HS-5 (cell line): ENCODE measurements at places on chromosomes 16 and 17.

DNA sequence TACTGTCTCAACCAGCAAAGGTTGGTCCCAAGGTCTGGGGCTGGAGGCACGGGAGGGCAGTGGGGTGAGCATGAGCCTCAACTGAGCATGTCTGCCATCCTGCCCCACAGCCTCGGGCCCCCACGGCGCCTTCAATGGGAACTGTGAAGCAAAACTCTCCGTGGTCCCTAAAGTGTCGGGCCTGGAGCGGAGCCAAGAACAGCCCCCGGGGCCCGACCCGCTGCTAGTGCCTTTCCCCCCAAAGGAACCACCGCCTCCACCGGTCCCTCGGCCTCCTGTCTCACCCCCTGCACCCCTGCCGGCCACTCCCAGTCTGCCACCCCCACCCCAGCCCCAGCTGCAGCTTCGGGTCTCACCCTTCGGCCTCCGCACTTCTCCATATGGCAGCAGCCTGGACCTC lies 4.2 kb downstream of the FBRS start:
- DNase-seq = no peak

- DNase-seq = no peak
These were observed 29.4 kb upstream of the GNA13 start for GRCh38 chr17:65085951-65086350.

DNA sequence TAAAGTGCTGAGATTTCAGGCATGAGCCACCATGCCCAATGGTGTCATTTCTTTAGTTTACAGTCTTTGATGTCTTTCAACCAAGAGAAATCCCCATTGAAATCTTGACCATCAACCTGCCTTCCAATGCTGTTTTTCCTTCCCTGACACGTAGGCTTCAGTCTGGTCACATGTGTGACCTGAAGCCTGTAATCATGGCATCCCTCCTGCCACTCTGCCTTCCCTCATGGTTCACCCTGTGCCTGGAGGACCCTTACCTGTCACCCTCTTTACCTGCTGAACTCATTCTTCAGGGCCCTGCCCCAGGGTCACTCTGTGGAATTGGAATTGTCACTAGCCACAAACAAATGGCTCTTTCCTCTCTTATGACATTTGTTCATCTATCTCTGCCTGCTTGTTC lies 18.1 kb upstream of the ARHGAP23 start:
- no peak for DNase-seq

DNA sequence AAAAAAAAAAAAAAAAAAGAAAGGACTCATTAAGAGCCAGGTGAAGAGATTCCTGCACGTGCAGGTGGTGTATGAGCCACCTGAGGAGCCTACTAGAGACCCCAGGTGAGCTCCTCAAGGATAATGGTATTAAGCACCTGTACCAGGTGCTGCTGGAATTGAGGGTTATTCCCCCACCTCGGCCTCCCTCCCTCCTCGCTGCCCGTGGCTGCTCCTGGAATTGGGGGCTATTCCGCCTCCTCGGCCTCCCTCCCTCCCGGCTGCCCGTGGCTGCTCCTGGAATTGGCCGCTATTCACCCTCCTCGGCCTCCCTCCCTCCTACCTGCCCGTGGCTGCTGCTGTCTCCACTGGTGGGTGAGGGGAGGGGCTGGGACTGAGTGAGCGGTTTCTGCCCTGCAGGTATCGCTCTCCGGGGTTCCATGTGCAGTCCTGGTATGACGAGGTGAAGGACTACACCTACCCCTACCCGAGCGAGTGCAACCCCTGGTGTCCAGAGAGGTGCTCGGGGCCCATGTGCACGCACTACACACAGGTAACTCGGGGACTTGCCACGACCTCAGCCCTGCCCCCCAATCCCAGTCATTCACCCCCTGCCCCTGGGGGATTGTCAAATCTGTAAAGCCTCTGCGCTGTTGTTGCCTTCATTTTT lies 29.3 kb downstream of the CRISPLD2 start:
- DNase-seq = no peak

DNA sequence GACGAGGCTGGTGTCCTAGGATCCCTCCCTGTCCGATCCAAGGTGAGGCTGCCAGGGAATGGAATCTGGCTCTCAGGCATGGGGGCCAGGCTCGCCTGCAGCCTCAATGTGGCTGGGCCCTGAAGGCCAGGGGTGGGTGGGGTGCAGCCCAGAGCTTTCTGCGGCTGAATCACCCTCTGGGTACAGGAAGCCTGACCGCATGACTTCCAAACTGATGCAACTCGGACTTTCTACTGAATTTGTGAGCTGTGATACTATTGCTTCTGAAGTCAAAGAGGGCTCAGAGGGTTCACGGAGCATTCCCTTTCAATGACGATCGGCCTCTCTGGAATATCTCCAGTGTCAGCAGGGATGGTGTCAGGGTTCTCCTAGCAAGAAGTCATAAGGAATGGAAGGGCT lies 123.7 kb downstream of the METRNL start:
- DNase-seq = peak; percentile 98

DNA sequence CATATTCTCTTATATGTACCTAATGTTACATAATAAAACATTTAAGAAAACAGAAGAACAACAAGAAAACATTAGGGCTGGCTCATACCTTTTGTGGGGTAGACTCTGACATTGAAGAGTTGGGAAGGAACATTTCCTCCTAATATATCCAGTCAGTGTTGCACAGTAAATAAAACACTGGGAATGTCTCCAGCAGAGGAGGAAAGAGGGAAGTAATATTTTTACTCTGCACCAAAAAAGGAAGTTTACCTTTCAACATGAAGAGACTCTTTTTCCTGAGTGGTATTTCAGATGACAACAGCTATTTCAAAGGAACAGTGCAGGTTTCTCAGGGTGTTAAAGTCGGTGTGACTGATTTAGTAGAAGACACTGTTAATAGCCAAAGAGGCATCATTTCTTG lies 31.9 kb downstream of the EPN2 start:
- DNase-seq = no peak

GRCh38 chr16:57276596-57276995 lies 7.9 kb downstream of the PLLP start:
- DNase-seq = no peak

- DNase-seq = no peak
These were observed 111.6 kb downstream of the SHISA9 start for GRCh38 chr16:13013043-13013442.

DNA sequence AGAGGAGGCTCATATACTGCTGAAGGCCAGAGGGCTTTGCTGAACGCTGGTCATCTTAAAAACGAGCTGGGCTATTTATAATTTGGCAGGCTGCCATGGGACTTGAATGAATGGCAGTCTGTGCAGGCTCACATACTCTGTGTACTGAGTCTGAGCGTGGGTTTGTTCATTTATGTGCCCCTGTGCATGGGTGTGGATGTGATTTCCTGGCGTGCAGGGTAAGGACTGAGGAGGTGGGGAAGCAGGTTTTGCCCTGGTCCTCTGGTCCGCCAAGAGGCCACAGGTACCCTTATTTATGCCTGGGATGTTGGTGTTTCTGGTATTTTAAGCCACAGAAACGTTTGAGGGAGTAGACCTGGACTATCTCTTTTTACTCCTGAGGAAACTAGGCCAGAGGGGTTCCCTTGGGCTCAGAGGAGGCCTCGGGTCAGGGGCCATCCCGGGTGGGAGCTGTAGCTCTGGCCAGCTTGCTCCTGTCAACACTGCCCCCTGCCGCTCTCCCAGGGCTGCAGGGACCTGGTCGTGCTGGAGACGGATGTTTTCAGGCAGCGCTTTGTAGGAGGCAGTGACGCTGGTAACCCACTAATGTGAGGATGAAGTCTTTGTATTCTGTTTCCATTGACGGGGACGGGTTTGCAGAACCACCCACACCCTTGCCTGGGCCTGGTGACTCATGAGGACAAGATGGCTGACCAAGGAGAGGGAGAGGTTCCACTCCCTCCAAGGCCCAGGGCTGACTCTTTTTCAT lies 184.4 kb downstream of the MSI2 start:
- no peak for DNase-seq

DNA sequence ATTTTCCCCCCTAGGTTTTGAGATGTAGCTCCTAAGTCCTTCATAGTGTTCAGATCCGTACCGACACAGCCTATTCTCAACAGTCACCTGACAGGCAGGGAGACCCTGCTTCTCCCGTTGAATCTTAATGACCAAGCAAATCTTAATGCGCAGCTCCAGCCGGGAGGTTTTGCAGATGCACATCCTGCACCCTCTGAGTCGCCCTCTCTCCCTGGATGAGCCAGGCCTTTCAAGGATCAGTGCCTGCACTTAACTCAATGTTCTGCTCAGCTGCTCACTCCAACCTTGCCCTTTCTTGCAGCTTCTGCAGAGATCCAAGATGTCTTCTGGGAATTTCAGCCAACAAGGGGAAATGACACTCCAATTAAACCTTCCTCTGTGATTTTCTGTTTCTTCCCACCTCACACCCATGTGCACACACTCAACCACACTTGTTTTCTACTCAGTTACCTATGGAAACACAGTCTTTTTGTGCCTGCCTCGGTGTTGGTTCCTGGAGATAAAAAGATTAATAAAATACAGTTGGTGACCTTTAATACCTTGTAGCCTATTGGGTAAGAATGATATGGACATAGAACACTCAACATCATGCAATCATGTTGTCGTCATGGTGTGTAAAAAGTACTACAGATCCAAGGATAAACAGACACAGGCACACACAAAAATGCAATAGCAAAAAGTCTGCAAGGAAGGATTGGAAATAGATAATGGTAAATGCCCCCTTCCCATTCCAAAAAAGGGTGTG lies 76.9 kb upstream of the DYNLRB2 start:
- DNase-seq = no peak

DNA sequence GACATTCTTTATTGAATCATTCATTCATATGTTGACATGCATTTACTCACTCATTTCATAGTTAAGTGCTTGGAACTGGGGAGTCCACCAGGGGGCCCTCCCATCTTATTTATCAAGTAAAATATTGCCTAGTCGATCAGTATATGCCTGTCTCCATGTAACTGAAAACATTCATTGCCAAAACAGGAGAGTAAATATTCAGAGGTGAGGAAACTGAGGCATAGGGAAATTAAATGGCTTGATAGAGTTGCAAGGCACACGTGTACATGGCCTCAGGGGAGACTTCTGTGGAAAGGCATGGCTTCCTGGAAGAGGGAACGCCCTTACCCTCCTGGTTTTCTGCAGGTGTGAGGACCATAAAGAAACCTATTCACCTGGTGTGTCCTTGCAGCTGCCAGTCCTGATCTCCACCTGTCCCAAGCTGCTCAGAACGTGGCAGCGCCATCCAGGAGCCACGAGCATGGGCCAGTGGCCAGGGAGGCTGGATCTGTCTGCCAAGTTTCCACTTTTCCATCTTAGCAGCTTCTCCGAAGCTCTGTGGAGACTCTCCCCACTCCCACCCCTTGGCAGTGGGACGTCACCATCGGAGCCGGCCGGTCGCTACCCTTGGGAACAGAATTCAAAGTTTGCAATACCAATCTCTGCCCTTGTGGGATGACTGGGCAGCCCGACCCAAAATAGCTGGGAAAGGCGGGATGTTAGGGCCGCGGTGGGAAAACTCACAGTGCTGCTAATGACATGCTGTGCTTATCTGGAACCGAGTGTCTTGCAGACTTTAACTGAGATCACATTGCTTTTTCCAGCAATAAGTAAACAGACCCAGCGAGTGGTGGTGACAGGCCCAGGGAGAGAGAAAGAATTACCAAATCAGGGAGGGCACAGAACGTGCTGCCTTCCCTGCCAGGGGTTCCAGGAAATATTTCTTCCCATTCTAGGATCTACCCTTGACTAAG lies 4.1 kb upstream of the C1QTNF1 start:
- peak; percentile 41 for DNase-seq

GRCh38 chr17:16073845-16074244 lies 74.2 kb downstream of the TTC19 start:
- DNase-seq = no peak

GRCh38 chr17:27797390-27798091 lies 2.8 kb downstream of the NOS2 start:
- no peak for DNase-seq

DNA sequence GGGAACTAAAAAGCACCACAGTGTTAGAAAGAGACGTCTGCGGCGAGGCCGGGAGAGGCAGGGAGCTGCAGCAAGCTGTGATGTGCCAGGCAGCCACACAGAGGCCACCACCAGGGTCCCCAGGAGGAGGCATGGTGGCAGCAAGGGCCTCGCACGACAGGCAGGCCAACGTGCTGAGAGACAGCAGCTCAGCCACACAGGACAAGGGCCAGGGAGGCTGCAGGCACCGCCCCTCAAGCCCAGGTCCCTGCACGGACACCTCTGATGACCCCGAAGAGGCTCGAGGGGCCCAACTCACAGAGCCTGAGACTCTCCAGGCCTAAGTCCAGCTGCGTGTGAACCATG lies 5.7 kb downstream of the HAGH start:
- DNase-seq = no peak

GRCh38 chr16:14036889-14037288 lies 34.2 kb upstream of the MRTFB start:
- DNase-seq = no peak

DNA sequence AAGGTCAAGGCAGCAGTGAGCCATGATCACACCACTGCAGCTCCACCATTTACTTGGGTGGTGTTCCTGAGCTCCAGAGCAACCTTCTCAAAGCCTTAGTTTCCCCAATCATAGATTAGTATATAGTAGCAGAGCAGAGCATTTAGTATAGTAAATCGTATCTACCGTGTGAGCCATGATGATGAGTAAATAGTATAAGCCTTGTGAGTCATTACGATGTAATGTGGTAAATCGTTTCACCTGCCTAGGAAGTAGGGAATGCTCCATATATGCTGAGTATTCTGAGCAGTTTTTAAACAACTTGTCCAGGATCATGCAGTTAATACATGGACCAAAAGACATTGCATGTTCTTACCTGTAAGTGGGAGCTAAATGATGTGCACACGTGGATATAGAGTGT lies 66.4 kb downstream of the SCNN1B start:
- peak; percentile 9 for DNase-seq

DNA sequence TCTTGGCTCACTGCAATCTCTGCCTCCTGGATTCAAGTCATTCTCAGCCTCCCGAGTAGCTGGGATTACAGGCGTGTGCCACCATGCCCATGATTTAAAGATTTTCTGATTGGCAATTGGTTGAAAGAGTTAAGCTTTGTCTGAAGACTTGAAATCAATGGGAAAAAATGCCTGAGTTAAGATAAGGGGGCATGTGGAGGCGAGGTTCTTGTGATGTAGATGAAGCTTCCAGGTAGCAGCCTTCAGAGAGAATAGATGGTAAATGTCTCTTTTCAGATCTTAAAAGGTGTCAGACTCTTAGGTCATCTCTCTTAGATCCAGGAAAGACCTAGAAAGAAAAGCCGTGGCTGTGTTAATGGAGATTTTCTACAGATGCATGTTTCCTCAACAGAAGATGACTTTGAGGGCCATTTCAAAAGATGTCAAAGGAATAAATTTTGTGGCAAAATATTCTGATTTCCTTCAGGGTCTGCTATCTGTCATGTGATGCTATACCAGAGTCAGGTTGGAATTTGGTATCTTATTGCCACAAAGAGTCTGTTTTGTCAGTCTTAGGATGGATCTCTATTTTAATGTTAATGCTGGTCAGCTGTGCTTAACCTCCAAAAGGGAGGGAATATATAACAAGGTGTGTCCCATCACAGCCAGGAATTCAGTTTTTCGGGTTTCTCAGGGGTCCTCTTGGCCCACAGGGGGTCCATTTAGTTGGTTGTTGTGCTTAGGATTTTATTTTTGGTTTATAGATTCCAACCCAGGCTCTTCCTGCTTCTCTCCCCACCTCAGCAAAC lies 58.3 kb upstream of the AKTIP start:
- no peak for DNase-seq
